ENCODE measurements at places on chromosomes 12 and 14.

GRCh38 chr12:121590476-121591143, 9.8 kb upstream of the KDM2B start:
- DNase-seq = peak; percentile 84

- no peak for DNase-seq
These were observed 77.8 kb downstream of the SLC24A4 start for GRCh38 chr14:92400579-92401444.

DNA sequence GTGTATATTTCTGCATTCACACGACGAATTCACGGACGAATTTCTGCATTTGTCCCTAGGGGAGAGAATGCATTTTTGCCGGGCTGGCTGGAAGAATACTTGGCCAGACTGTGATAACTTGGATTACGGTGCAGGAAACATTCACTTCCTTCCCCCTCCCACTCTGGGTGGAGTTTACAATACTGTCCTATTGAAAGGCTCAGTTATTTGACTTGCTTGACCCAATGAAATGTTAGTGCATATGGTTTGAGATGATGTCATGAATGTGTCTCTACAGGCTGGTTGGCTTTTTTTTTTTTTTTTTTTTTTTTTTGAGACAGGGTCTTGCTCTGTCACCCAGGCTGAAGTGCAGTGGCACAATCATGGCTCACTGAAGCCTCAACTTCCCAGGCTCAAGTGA, 90.7 kb upstream of the NOS1 start:
- no peak for DNase-seq

DNA sequence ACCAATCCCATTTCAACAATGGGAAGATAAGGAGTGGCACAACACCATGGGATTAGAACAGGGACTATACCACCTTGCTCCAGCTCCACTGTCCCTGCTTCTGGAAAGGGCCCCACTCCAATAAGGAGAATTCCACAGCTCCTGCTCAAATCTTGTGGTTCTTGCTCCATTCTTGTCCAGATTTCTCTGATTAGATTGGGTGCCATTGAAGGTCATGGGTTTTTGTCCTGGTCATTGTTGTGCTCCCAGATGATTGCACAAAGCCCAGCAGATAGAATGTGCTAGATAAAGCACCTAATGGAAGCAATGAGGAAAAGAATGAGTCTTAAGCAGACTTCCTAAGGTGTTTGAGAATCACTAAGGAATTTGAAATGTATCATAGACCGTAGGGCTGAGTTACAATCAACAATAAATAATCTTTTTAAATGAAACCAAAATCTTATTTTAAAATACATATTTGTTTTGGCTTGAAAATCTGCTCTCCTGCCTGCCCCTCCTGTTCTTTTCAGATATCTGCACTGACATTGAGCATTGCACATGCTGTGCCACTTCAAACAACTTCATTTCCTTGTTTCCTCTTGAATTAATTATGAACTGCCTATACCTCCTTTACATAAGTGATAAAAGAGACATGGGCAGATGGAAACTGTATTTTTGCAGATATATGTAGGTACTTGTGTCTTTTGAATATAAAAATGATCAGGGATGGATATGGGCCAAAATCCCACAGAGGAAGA, 115.9 kb downstream of the FGD4 start:
- DNase-seq = no peak

GRCh38 chr12:2267703-2268470, 215.1 kb downstream of the CACNA1C start:
- DNase-seq = no peak

- DNase-seq = no peak
These were observed 133.5 kb downstream of the BICD1 start for GRCh38 chr12:32240162-32240561.

DNA sequence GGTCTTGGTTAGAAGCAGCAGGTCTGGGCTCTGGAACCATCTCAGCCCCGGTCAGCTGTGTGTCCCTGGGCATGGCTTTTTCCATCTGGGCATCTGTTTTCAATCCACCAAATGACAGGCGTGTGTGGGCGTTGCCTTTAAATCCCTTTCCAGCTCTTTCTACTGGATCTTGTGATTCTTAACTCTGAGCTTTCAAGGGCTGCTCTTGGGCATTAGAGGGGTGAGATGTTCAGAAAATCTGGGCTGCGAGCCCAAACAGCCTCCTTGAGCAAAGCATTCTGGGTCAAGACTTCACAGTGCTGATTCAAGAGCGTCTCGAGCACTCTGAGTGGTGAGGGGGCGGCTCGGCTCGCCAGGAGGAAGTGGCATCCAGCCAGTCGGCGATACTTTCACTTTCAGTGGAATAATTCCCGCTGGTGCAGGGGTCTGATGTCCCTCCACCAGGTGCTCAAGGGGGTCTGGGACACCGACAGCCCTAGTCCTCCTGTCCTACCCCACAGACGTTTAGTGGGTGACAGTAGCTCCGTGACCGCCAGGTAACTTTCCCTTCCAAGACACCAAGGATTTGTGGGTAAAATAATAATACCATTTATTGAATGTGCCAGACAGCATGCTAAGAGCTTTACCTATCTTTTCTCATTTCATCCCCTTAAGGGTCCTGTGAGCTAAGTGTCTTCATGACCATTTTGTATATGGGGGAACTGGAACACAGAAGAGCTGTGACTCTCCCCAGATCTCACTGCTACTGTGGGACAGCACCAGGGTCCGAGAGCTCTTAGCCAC, 114.0 kb downstream of the PLXNC1 start:
- DNase-seq = peak; percentile 65

GRCh38 chr14:104247336-104248202, 109.2 kb downstream of the KIF26A start:
- no peak for DNase-seq

GRCh38 chr12:85423947-85424346, 143.9 kb downstream of the ALX1 start:
- DNase-seq = no peak

DNA sequence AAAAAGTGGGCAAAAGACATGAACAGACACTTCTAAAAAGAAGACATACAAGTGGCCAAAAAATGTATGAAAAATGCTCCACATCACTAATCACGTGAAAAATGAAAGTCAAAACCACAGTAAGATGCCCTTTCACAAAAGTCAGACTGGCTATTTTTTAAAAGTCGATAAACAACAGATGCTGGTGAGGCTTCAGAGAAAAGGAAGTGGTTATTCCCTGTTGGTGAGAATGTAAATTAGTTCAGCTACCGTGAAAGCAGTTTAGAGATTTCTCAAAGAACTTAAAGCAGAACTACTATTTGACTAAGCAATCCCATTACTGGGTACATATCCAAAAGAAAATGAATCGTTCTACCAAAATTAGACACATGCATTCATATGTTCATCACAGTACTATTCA, 237.0 kb downstream of the KIF21A start:
- no peak for DNase-seq

DNA sequence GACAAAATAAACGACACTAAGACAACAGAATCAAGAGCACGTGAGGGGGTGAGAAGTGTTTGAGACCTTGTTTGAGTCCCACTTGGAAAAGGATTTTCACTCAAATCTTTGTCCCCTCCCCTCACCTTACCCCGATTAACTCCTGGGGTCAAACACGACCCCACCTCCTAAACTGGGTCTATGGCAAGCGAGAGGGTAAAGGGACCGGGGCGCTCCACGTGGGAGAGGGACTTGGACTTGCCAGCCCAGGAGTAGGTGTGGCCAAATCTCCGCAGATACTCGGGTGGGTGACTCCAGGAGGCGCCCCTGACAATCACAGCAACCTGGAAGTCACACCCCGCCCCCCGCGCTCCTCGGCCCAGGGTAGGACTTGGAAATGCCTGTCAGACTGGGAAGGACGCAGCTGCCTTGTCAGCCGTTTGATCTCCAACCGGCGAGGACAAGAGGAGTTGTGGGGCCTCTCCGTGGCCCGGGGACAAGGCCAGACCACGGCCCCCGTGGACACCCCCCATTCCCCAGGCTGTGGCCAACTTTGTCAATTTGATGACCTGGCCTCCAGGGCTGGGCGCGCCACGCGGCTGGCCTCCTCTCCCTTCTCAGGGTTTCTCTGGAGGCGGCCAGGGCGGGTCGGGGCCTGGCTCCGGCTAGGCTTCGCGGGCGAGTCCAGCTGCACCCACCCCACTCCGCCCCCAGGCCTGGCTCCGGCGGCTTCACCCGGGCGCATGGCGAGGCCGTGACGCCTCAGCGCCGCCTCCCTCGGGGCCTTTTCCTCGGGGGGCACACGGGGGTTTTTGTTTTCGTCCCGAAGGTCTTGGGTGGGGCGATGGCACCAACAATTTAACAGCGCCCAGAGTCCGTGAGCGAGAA, 1.1 kb upstream of the BCL11B start:
- DNase-seq = peak; percentile 16

- DNase-seq = peak; percentile 59
These were observed 1.2 kb downstream of the USP30 start for GRCh38 chr12:109053382-109054123.

- no peak for DNase-seq
These were observed 85.6 kb downstream of the FOXN3 start for GRCh38 chr14:89331398-89331797.

GRCh38 chr14:61516964-61517653, 178.2 kb upstream of the HIF1A start:
- DNase-seq = no peak

DNA sequence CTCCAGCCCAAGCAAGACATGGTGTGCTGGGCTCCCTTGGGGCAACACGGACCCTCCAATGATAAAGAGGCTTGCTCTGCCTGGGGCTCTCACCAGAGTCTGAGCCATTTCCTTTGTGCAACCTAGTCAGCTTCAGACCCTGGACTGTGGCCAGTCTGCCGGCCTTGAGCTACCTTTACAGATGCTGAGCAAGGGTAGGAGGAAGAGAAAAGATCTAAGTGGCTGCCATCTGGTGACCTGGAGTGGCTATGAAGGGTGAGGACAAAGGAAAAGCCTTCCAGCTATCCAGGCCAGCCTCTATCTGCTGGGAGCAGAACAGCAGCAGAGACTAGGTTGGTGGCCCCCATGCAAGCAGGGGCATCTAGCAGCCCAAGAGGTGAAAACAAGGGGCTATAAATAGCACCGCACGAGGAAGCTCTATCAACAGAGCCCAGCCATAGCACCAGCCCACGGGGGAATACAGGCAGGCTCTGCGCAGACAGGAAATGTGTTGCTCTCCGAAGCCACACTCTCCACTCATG, 230.1 kb downstream of the FOXN3 start:
- DNase-seq = no peak

- no peak for DNase-seq
These were observed 32.2 kb downstream of the TESC start for GRCh38 chr12:117067016-117067415.

- DNase-seq = no peak
These were observed 12.8 kb downstream of the TNFRSF1A start for GRCh38 chr12:6328945-6329702.

GRCh38 chr12:113793250-113793649, 172.9 kb downstream of the RBM19 start:
- no peak for DNase-seq

DNA sequence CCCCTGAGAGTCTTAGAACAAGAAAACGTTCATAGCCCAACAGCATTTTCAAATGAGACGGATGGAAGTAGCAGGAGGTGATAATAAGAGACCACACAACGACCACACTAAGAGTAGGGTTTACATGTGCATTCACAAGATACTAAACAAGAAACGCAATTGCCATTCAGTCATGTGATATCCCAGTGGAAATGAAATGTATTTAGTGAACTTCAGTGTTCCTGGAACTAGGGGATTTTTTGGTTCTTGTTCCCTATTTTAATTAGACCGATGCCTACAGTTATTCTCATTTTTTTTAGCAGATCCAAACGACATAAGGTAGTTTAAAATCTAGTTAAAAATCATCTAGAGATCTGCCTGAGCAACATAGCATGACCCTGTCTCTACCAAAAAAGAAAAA, 150.0 kb downstream of the GPR65 start:
- no peak for DNase-seq

DNA sequence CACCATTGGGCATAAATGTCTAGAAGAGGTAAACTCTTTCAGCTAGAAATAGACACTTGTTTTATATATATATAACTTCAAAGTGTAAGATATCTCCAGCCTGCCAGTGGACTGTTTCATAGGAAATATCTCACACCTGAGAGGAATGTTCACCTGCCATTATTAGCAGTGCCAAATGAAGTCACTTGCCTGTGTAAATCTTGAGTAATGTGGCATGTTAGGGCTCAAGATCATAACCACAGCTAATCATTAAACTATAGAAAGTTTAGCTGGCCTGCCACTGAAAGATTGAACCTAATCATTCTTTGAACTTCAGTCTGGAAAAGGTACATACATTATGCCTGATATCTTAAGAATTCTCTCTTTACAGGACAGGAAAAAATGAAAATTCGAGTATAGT, 25.5 kb upstream of the KCNJ8 start:
- no peak for DNase-seq

GRCh38 chr12:56020423-56021184, at the start of gene IKZF4:
TSS of gene IKZF4 (plus strand) at chr12:56021043. CDS start at chr12:56021494, 451 bp downstream.
- DNase-seq = no peak

- DNase-seq = no peak
These were observed 41.1 kb upstream of the PCED1B start for GRCh38 chr12:47038270-47038748.

DNA sequence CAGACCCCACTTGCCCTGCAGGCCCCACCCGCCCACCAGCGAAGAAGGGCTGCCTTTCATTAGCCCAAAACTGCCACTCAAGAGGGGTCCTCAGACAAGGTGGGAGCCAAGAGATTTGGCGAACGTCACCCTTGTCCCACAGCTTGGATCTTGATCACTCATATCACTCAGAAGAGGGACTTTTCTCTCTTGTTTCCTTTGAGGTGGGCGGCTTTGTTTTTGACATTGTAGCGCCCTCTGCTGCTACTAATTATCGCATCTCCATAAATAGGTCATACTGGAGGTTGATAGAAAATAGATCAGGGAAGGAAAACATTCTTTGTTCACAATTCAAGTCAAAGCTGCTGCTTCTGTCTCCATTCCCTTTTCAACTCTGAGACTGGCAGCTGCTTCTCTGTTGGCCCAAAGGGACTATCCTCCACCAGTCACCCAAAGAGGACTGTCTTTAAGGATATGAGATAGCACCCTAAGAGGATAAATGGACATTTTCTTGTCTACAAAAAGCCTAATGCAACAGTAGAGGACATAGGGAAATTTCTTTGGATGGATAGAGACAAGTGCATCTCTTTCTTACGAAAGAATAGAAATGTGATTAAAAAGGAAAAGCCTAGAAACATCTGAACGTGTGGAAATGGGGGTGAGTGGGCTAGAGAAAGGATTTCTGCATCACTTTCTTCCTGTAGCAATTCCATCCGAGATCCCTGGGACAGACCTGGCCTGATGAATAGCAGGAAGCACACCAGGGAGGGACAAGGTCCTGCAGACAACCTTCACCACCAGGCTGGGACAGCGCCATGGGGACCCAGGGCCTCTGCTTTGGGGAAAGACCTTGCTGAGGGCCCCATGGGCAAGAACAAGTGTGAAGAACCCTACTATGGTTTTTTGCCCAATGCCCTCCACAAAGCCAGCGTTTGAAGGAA, 115.8 kb downstream of the DAD1 start:
- no peak for DNase-seq

DNA sequence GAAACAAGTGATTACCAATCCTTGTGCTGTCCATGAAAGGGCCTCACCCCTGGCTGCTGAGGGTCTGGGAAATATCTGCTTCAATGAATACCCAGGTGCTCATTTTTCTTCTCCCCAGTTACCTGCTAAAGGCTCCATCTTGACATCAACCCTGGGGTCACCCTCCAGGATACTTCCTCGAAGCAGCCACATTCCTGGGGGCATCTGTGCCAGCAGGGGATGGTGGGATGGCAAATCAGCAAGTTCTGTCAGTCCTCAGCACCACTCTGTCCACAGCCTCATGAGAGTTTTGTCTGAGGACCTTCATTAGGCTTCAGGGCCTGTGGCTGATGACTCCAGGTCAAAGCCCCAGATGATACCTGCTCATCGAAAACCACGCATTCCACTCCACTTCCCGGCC, 124.8 kb downstream of the ZFP36L1 start:
- no peak for DNase-seq

- DNase-seq = no peak
These were observed 42.4 kb downstream of the RALGAPA1 start for GRCh38 chr14:35766700-35767082.

Data from central memory CD4-positive, alpha-beta T cell (primary cell).